Glomerular endothelial cell (primary cell): ENCODE measurements at places on chromosomes 12 and 14.

DNA sequence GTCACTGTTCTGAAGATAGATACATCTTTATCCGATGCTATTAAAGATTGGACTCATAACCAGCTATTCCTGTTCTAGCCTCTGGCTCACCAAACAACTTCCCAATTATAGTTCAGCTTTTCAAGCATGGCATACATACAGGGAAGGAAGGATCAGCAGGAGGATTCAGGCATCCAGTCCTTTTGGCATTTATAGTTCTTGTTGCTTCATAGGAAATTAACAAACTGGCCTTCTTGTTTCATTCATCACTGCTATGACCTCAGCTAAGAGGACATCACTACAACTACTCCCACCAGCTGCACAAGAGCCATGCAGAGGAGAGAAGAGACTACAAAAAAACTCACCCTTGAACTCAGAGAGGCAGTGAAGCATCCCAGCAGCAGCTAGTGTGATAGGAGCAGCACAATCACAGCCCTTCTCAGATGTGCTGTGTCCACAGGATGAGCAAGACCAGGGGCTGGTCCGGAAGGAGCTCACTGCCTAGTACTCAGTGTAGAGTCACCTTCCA is 100.5 kb downstream of the SPTSSA start:
- no peak for DNase-seq

- DNase-seq, result no peak
Measured at GRCh38 chr12:120013659-120014380, 24.8 kb downstream of the BICDL1 start.

- no peak for DNase-seq
Measured at GRCh38 chr14:72613231-72613974, 280.5 kb downstream of the DPF3 start.

- no peak for DNase-seq
Measured at GRCh38 chr14:99273766-99274345, 1.9 kb upstream of the BCL11B start.

DNA sequence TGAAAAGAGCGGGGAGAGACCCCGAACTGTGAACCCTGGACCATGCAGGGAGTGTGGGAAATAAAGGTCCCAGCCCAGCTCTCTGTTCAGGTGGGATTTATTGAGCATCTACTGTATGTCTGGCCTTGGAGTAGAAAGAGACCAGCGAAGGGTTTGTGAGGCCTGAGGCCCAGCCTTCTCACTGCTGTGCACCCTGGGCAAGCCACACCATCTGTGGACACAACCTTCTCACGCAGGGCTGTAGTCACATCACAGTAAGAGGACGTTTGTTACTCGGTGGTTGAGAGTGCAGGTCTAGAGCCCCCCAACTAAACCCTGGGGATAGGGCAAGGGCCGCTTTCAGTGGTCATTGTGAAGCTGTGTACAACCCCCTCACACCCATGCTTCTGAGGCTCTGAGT is 18.2 kb downstream of the FAM222A start:
- DNase-seq, result no peak

- DNase-seq, result no peak
Measured at GRCh38 chr12:4088451-4088850, 185.1 kb upstream of the CCND2 start.

GRCh38 chr12:119721306-119721705 is 53.4 kb downstream of the PRKAB1 start:
- DNase-seq, result no peak

DNA sequence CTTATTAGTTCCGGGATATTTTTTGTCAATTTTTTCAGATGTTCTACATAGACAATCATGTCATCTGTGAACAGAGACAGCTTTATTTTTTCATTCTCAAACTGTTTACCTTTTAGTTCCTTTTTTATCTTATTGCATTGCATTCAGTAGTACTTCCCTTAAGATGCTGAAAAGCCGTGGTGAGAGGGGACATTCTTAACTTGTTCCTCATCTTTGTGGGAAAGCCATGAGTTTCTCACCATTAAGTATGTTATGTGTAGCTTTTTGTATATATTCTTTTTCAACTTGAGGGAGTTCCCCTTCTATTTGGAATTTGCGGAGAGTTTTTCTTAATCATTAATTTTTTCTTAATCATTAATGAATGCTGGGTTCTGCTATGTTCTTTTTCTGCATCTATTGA is 1727.1 kb upstream of the SEL1L start:
- no peak for DNase-seq
